ENCODE measurements at places on chromosomes 5 and 9.
A peak's percentile ranks its signal among the peaks of the same experiment; 100 is the strongest.

DNA sequence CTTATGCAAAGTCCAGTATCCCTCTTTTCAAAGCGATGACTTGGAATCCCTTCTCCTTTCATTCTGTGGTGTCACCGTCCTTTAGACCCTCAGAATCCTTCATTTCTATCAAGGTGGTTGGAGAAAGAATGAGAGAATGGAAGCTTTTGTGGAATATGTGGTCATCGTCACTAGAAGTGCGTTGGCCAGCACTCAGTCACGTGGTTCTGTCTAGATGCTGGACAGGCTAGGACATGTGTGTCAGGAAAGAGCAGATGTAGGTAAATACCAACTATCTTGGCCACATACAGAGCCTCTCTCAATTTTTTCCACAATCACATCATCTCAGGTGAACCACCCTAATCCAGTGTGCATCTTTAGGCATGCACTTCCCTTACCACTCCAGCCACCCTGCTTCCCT, 206.0 kb downstream of the ARRDC3 start:
- no peak for DNase-seq

DNA sequence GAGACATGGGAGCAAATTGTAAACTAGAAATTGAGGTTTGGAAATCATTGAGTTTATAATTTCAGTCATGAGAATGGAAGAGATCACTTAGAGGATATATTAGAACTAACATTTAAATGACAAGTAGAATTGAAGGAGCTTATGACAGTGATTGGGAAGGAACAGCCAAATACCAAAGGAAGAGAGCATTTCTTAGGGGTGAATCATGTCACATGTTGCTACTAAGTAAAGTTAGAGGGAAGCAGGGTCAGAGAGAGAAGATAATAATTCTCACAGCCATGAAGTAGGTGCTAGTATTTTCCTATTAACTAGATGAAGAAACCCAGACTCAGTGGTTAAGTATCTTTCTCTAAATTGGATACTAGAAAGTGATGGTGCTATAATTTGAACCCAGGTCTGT, 59.3 kb downstream of the COMMD10 start:
- no peak for DNase-seq

- DNase-seq, result no peak
Measured at GRCh38 chr5:33310451-33310850, 130.3 kb upstream of the TARS1 start.

DNA sequence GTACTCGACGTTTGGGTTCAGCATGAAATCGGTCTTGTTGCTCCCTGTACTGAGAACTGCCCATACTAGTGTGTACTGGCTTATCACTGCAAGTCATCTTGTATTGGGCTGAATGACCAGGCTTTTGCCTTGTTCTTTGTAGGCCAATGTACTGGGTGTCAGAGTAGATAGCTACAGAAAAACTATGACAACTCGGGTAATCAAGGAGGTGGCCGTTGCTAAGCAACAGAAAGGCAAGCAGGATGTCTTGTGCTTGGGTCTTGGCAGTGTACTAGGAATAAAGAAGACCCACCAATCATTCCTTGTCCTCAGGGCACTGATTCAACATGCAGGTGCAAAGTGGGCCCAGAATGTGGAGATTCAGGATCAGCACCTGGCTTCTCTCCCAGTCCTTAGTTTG, 11.9 kb upstream of the SHISAL2B start:
- no peak for DNase-seq

- no peak for DNase-seq
Measured at GRCh38 chr5:112263469-112263868, 155.6 kb downstream of the EPB41L4A start.

DNA sequence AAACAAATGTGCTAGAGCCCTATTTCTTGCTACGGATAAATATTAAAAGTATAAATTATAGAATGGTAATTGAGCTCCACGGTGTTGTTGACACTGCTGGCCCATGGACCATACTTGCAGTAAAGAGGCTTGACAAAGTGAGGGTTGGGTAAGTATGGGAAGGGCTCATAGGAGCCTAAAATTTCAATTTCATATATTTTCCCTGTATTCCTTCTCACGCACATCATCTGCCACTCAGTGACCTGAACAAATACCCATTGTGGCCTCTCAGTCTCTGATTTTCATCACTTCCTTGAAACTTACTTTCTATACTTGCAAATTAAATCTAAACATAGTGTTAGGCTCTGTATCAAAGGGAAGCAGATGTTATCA, 116.5 kb downstream of the PIK3R1 start:
- no peak for DNase-seq

GRCh38 chr9:108823829-108824228, 32.0 kb downstream of the ACTL7B start:
- DNase-seq, result no peak

GRCh38 chr5:169753795-169754194, 116.7 kb downstream of the DOCK2 start:
- DNase-seq, result no peak

DNA sequence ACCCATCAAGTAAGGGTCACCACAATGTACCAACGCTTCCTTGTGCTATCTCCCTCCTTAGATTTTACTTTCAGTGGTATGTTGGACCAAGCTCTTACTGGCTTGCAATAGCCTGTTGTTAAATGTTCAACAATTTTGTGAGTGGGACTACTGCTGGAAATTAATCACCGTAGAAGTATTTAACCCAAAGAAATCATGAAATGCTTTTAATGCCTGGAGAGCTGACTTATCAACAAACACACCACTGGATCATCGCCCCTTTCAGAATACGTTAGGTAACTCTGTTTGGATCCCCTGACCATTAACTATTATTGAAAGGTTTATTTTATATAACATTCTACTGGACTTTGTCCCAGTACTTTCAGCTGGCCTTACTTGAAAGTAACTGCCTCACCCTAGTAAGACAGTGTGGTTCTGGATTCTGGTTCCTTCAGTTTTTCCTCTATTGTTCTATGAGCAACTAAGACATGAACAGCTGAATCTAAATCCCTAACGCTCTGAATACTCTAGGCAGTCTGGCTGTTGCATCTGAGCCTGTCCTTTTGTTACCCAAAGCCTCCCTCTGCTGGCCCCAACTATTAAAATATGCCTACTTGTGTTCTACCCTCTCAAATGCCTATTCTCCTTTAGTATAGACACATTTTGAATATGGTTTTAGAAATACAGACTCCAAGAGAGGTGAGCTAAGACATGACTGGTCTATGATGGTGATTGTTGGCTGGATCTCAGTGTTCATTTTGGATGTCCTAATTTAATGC, 1203.4 kb upstream of the DMAC1 start:
- no peak for DNase-seq

GRCh38 chr5:166354332-166354731, 1937.1 kb upstream of the WWC1 start:
- DNase-seq, result no peak

GRCh38 chr9:13651969-13652663, 372.6 kb upstream of the MPDZ start:
- DNase-seq, result no peak

DNA sequence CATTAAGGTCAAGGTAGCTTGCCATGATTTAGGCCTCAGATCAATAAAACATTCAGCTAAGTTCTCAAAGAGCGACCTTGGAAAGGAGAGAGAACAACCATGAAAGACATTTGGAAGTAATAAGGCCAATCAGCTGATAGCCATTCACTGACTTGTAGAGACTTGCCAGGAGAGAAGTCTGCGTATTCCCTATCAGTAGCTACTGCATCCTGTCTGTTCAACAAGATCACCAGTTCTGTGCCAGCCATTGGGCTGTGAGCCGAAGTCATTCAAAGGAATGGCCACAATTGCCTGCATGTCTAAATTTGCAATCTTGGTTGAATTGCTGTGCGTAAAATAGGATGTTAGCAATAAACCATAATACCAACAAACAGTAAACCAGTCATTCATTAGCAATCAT, 219.8 kb downstream of the FBXL7 start:
- DNase-seq, result no peak

- DNase-seq, result no peak
Measured at GRCh38 chr9:21904776-21905175, 89.4 kb downstream of the CDKN2A start.

GRCh38 chr5:173890195-173890991, 2.2 kb downstream of the CPEB4 start:
- no peak for DNase-seq

GRCh38 chr5:13990896-13991295, 46.4 kb upstream of the DNAH5 start:
- DNase-seq, result no peak

DNA sequence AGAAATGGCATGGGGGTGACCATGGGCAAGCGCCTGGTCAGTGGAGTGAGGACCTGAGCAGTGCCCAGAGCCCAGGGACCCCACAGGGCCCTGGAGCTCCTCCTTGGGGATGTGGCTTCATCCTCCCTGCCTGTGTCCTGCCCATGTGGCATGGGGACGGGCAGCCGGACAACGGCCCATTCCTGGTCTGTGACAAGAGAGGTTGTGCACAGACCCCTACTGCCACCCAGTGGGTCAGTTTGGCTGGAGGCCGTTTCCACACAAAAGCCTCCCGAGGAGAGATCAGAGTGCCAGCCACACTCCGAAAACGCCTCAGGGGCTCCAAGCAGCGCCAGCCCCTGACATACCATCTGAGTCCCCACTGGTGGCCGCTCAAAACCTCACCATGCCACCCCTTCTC, 19.8 kb downstream of the SLC6A18 start:
- no peak for DNase-seq

DNA sequence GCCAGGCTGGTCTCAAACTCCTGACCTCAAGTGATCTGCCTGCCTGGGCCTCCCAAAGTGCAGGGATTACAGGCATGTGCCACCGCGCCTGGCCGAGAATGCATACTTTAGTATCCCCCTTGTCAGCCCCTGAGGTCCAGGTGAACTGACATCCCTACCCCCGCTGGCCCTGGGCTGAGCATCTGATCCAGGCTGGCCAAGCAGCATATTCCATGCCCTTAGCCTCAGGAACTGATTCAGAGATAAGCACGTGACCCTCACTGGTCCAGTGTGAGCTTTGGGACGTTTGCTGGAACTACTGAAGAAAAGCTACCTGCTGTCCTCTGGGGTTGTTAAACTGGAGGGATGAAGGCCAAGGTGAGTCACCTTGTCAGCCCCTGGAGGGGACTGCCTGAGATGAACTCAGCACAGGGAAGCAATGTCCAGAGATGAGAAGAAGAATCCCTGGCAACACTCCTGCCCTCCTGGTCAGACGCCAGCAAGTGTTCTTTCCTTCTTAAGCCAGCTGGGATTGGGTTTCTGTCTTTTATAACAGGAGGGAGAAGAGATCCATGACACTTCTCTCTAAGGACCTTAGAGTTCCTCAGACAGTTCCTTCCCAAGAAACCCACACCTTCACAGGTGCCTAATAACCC, 59.1 kb upstream of the FBXW11 start:
- DNase-seq, result peak; percentile 20

DNA sequence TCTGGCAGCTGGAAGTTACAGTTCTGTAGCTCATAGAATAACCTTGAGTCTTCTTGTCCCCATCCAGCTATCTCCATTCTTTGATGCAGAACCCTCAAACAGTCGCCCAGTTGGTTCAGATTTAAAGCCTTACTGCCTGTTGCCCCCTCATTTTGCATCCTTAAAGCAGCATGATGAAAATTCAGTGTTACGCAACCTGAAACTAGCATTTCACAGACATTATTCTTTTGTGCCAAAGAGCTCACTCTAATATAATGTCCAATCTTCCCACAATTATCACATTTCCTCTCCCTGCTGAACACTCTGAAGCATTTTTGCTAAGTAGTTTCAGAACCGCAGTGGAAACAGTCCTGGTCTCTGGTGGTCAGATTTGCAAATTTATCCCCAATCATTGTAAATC, 318.0 kb downstream of the PSAT1 start:
- no peak for DNase-seq

DNA sequence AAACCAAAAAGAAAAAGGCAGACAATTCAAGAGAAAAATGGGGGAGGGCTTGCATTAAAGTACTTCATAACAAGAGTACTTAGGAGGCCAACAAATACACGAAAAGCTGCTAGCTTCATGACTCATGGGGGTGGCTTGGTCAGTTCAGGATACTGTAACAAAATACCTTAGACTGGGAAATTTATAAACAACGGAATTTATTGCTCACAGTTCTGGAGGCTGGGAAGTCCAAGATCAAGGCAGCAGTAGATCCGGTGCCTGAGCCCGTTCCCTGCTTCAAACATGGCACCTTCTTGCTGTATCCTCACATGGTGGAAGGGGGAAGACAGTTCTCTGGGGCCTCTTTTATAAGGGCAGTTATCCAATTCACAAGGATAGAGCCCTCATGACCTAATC, 111.4 kb downstream of the C9orf50 start:
- no peak for DNase-seq

DNA sequence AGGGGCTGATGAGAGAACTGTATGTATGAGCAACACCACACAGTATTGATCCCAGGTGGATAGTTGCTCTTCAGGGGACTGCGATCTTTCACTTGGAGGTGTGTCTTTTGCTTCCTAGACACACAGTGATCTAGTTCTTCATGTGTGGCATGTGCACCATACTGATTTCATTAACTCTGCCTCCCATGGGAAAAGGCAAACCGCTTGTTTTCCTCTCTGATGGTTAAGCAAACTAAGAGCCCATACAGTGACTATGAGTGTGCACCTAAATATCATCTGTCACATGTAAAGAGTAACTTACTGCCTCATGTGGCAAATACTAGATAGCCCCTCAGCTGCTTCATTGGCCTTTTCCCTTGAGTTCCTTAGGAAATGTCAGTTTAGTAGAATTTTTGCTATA, 147.3 kb downstream of the TLE4 start:
- DNase-seq, result no peak

DNA sequence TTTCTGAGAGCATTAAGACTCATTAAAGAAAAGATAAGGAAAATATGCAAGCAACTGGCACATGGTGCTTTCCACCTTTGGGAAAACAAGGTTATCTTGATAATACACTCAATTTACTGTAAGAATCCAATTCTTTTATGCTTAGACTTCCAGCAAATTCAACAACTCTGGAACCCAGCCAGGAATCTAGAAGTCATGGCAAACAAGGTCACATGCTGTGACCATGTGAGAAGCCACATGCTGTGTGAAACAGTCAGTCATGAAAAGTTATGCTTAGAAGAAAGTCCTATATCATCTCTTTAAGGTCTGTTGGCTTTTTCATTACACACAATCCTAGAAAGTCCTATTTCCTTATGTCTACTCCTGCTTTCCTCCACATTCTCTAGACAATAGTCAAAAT, 581.8 kb upstream of the C9orf72 start:
- DNase-seq, result no peak
